ENCODE measurements at places on chromosomes 16 and 17.

- DNase-seq, result peak; percentile 79
Observed at GRCh38 chr17:32998111-32998886, 6.7 kb downstream of the SPACA3 start.

DNA sequence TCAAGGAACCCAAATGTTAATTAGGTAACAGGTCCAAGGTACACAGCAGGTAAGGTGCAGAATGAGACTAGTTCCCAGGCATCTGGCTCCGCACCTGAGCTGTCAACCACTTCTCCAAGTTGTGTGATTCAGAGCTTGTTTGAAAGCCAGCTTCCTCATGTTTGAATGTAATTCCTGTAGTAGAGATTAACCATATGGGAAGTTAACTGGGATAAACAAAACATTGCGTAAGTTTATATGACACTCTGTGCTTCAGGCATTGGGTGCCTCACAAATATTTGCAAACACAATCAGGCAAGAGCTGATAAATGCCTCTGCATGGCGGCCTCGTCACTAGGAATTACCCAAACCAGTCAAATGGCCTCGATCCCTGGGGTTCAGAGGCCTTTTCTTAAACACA lies 27.9 kb upstream of the CPHXL start:
- DNase-seq, result no peak

DNA sequence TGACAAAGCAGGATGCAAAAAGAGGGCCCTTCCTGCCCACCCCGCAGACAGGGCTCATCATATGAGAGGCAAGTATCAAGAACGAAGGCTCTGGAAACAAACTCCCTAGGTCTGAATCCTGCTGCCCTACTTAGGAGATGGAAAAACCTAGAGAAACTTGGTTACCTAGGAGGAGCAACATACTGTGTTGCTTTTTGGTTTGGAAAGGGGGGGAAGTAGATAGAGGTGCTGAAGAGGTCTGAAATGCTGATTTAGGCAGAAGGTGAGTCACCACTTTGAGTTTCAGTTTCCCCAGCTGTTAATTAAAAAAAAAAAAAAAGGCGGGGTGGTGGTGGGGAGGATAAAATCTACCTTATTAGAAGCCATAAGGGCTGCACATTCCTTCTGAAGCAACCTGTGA lies 1.5 kb downstream of the N4BP1 start:
- peak; percentile 27 for DNase-seq

DNA sequence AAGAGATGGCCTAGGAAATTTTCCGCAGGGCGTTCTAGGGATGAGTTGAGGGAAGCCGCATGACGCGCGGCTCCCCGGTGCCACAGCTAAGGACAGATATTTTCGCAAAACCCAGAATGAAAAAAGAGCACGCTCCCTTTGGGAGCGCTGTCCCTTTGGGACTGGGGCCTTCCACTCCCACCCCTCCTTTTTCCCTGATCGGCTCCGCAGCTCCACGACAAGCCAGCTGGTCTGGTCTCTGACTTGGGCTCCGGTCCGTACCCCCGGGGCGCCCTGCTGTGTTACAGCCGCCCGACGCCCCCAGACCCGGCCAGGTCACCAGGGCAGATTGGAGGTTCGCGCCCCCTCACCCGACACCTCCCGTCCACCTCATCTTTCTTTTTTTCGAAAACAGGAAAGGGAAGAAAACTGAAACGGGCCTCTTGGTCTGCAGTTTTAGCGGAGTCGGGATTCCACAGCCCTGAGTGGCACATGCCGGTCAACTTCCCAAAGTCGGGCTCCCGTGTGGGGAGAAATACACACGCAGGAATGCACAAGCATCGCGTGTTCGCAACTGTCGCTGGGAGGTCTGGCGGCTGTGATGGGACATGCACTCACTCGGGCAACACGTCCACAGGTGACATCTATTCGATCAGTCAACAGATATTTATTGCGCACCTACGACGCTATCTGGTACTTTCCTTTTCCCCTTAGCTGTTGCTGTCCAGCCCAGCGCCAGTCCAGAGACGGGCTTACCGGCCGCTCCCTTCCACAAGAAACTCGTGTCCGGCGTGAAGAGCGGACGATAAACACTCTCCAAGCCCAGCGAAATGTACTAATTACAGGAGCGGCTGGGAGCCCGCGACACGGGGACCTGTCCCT lies 3.9 kb upstream of the SOX9 start:
- DNase-seq, result no peak

DNA sequence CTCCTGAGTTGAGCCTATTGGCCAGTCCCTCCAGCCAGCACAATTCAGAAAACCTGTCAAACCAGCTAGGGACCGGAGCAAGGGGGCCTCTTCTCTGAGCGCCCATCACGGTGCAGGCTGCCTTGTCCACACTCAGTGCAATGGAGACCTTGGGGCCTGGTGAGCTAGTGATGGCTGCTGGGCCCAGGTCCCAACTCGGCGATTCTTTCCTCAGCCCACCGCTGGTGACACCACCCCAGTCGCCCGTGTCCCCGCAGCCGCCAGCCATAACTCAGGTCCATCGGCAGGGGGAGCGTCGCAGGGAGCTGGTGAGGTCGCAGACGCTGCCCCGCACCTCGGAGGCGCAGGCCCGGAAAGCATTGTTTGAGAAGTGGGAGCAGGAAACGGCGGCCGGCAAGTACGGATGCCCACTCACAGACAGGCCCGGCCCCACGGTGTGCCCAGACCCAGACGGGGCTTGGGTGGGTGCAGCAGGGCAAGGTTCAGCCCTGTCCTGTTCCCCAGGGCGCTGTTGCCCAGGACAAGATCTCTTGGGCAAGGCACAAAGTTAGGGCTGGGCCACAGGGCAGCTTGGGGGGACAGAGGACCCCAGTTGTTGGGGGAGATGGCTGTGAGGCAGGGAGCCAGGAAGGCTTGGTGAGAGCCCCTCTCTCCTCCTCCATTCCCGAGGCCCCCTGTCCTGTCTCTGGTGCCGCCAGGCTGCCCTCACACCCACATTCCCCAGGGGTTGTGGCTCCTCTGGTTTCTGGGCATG lies 10.8 kb downstream of the SMTNL2 start:
- peak; percentile 64 for DNase-seq

DNA sequence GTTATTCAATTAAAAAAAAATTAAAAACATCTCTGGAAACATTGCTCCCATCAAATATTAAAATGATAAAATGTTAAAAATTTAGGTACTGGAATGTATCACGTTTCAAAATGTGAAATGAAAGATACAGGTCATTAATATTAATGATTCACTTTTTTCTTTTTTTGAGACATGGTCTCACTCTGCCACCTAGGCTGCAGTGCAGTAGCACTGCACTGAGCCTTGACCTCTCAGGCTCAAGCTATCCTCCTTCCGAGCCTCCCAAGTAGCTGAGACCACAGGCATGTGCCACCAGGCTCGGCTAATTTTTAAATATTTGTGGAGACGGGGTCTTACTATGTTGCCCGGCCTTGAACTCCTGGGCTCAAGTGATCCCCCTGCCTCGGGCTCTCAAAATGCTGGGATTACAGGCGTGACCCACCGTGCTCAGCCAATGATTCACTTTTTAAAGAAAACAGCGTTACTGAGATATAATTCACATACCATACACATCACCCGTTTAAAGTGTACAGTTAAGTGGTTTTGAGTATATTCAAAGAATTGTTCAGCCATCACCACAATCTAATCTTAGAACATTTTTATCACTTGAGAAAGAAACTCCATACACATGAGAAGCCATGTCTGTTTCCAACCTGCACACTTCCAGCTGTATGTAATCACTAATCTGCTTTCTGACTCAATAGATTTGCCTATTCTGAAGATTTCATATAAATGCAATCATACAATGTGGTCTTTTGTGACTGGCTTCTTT lies 19.1 kb upstream of the NETO2 start:
- no peak for DNase-seq

- DNase-seq, result peak; percentile 62
Observed at GRCh38 chr17:74325743-74326379, at the start of gene KIF19. Gene KIF19 (plus strand): TSS chr17:74326226. CDS start chr17:74326350, 124 bp downstream.

DNA sequence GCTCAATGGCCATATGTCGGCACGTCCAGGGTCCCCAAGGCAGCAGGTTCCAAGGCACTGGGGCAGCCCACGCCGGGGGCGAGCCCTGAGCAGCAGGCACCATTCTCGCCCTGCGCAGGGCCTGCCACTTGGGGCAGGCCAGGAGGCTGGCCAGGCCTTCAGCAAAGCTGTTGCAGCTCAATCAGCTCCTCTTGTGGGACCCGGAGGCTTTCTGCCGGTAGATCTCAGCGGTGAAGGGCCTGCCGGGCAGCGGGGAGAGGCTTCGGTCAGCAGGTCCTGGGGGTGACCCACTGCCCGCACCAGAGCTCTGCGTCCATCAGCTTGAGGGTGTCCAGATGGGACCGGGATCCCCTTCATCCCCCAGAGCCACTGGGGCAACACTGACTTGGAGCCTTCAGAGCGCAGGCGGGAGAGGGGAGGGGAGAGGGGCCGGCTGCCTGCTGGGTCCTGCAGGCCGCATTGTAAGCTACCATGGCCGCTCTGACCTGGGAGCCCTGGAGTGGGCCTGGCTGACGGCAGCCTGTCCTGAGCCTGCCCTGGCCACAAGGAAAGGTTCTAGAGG lies 9.5 kb upstream of the RASD1 start:
- no peak for DNase-seq

DNA sequence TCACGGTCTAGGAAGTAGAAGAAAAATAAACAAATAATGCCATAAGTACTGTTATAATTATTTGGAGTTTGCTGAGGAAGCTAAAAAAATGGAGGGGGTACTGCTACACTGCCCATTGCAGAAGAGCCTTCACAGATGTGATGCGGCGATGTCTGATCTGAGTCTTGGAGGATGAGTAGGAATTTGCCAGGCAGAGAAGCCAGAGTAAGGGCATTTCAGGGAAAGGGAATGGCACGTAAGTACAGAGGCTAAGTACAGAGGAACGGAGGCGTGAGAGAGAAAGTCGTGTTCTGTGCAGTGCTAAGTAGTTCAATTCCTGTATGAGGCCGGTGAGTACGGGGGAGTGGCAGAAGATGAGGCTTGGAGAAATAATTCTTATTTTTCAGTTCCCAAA lies 741 bp upstream of the GRB2 start:
- no peak for DNase-seq

GRCh38 chr16:67562918-67563707 lies 787 bp downstream of the CTCF start:
- DNase-seq, result peak; percentile 59

- no peak for DNase-seq
Observed at GRCh38 chr16:54072237-54072636, 214.3 kb downstream of the IRX3 start.

DNA sequence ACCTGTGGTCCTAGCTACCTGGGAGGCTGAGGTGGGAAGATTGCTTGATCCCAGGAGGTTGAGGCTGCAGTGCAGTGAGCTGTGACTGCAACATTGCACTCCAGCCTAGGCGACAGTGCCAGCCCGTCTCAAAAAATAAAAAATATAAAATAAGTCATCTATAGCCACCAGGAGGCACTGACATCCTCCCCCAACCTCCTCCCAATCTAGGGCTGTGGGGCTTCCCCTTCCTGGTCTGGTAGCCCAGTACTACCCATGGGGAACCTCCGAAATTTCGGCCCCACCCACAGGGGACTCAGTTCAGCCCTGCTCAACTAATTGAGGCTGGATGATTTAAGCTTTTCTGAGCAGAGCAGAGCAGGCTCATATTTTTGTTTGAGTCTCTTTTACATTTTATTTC lies 3.2 kb downstream of the ZSCAN10 start:
- peak; percentile 81 for DNase-seq

GRCh38 chr16:57112403-57113041 lies 20.1 kb downstream of the CPNE2 start:
- DNase-seq, result no peak

GRCh38 chr17:58344047-58344790 lies 7.8 kb downstream of the SUPT4H1 start:
- DNase-seq, result peak; percentile 61

GRCh38 chr16:10878328-10878643 lies 1.3 kb downstream of the CIITA start:
- DNase-seq, result no peak

- no peak for DNase-seq
Observed at GRCh38 chr16:12185563-12185962, 209.0 kb downstream of the SNX29 start.

GRCh38 chr17:7038025-7038862 lies 2.4 kb downstream of the SLC16A13 start:
- DNase-seq, result no peak

GRCh38 chr17:45093444-45094110 lies 32.5 kb downstream of the NMT1 start:
- no peak for DNase-seq

DNA sequence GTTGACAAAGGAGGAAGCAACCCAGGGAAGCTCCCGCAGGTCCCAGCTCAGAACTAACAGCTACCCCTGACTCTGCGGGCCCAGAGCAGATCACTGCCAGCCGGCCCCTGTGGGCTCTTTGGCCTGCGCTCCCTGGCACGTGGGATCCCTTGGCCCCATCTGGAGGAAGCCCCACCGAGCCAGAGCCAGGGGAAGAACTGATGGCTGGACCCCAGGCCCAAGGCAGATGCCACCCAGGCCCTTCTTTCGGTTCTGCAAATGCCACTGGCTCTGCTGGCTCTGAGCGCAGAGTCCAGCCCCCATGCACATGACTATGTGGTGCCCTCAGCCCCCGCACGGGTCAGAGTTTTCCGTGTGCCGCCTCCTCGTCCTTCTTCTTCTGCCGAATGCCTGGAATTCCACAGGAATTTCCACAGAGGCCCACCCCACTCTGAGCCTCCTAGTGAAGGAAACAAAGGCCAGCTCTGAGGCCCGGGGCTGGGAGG lies 35.8 kb upstream of the SNN start:
- no peak for DNase-seq

DNA sequence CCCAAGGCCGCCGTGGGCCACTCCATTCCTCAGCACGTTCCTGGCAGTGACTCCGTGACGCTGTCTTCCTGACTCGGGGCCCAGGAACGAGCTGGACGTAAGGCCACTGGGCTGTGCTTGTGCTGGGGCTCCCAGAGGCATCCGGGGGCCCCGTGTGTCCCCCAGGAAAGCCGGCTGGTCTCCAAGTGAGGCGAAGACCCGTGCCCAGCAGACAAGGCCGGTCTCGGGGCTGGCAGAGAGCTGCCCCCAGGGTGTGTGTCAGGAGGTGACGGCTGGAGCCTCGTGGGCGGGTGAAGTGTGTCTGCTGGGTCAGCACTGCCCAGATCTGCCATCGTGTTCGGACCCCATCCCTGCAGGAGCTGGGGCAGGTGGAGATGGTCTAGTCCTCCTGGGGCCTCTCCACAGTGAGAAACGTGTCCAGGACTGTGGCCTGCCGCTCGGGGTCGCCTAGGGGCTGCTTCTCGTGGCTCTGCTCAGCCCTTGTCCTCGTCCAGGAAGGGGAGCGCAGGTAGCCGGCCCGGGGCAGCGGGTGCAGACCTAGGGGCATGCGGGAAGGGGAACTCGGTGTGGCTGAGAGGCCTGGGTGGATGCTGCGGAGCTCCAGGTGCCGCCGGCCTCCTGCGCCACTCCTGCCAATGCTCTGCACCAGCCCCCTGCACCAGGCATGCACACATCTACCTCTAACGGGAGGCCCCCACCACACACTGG lies 13.1 kb downstream of the DBNDD1 start:
- no peak for DNase-seq

DNA sequence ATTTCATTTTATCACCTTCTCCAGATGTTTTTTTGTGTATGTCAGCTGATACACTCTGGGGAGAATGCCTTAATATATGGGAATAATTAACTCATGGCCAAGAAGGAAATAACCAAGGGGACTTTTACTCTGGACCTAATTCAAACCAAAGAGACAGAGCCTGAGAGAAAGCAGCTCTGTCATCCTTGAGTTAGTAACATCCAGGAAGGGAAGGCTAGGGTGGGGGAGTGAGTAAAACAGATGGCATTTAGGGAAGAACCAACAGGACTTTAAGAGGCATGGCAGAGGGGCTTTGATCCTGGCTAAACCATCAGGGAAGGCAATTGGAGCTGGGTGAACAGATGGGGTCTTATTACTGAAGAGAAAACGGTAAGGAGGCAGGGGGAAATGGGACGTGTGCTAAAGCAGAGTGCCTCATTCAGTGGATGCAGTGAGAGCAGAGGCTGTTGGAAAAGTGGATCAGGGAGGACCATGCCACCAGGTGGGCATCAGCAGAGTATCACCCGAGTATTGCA lies 2.5 kb upstream of the SMPD3 start:
- no peak for DNase-seq

Data from hematopoietic multipotent progenitor cell treated with erythropoietin and hydrocortisone succinate and interleukin-3 and kit ligand, for 8 days (in vitro differentiated cells).